ENCODE measurements at places on chromosomes 2 and 18. TPM values are rescaled to one million over a fixed set of nuclear protein-coding genes. Genes with fewer than 3 reads are reported as not detected.

Gene LBX2
- total RNA-seq, result not detected

DNA sequence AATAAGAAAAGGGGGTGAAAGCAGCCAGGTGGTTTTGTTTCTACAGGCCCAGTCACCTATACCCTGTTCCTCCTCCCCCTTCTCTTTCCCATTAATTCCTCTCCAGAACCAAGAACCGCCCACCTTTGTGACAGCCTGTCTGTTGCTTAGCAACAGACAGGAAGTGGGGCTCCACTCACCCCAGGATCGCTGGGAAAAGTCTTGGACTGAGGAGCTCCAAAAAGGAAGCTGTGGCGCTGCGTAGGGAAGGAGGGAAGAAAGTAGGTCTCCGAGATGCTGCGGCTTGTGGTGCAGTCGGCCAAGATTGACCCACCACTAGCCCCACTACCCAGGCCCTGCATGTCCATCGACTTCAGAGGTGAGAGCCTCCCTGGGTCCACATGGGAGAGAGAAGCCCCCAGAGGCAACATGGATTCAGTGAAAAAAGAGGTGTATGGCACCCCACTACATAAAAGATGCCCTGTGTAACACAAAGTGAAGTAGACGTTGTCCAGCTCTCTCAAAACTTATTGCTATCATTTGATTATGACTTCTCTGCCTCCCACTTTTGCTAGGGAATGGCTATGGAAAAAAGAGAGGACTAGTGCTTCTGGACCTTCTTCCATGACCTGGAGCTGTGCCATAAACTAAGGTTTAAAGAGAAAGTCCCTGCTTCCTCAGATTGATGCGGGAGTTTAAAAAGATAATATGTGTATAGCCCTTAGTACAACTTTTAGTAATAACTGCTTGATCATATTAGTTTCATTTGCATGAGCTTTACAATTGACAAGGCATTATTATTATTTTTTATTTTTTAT lies at the start of gene FER1L5:
FER1L5 (plus strand) TSS at position 201 of the 797 bp plus-strand sequence; CDS start at position 274, 73 bp downstream.
- no peak for DNase-seq

GRCh38 chr18:58541789-58542425 lies 87.0 kb downstream of the ALPK2 start:
- no peak for DNase-seq

DNA sequence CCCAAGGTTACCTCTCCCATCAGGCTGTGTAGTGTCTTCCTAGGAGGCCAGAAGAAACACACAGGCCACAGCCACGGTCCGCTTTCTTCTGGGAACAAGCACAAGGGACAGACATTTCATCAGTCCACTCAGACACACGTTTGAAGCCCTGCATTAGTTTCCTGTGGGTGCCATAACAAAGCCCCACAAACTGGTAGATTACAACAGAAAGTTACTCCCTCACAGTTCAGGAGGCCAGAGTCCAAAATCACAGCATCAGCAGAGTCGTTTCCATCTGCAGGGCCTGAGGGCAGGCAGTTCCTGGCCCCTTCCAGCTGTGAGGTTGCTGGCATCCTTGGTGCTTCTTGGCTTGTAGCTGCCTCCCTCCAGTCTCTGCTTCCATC lies 8.8 kb upstream of the PRLH start:
- no peak for DNase-seq

DNA sequence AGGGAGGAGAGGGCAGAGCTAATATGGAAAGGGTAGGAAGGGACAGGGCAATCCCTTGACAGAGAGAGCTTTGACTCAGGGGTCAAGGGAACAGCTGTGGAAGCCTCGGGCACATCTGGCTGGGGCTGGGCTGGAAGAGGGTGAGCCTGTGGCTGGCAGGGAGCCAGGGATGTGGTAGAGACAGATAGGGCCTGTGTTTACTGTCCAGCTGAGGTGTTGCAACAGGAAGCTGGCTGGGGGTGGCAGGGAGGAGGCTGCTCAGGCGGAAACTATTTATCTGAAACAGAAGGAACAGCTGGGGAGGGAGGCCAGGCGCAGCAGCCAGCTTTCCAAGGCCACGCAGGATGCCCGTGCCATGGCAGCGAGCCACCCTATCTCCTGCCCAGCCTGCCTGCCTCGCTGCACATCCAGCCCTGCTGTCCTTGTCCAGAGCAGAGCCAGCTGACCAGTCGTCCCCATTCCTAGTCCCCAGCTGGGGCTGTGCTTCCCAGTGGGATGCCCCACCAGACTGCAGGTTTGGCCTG lies 264.7 kb downstream of the CYP26B1 start:
- DNase-seq, result no peak
